NB4 (cell line): ENCODE measurements at places on chromosomes 3 and 15.

DNA sequence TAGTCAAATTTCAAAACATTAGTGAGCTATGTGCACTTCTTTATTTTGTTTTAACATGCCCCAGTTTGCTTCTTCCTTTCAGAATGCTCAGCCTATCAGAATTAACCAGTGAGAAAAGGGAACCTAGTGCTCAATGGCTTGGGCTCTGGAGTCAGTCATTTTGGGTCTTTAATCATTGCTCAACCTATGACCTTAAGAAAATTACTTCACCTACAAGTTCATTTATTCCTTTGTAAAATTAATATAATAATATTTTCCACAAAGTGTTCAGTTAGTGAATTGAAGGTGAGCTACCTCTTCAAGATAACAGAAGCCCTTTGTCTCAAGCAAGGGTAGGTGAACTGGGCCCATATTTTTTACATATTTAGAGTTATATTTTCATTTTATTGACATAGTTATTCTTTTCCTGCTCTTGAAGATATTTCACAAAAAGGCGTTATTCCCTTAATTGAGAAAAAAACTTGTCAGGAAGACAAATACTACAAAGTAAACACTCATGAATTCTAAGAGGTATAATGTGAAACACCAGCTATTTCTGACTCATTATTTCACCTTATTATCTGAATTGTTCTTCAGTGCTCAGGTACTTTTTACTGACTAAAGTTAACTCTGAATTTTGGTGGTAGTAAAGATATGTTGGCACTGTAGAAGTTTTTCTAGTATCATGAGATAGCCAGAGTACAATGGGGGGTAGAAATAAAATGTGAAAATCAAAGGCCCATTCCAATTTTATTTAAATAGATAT, 415.5 kb downstream of the NAALADL2 start:
- peak; percentile 3 for DNase-seq

- DNase-seq = no peak
Measured at GRCh38 chr3:98180319-98180890, 13.9 kb downstream of the OR5H15 start.

DNA sequence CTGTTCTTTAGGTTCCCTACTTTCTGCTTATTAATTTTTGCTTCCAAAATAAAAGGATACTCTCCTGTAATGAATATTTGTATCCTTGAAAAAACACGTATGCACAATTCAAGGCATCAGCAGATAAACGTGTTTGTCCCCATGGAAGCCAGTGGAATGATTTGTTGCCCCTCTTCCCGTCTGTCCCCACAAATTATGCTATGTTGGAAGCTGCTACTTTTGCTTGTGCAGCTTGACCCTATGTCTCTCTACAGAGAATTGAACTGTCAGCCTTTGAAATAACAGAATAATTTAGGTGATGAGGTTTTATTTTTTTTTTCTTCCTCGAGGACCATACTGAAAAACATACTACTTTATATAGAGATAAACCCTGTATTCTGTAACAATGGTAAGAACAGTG, 401.5 kb upstream of the GOLIM4 start:
- DNase-seq = no peak

DNA sequence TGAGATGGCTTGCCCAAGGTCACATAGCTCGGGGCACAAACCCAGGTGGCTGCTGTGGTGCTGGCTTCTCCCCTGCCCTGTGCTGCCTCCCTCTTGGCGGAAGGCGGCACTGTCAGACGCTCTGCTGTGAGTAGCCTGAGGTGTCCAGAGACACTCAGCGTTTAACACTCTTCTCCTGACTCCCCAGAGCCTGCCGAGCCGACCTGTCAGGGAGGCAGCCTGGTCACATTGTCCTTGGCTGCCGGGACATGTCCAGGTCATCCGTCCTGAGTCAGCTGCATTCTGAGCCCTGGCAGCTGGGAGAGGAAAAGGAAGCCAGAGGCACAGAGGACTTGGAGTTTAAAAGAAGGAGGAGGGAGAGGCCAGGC, 4.7 kb downstream of the LMAN1L start:
- DNase-seq = no peak

DNA sequence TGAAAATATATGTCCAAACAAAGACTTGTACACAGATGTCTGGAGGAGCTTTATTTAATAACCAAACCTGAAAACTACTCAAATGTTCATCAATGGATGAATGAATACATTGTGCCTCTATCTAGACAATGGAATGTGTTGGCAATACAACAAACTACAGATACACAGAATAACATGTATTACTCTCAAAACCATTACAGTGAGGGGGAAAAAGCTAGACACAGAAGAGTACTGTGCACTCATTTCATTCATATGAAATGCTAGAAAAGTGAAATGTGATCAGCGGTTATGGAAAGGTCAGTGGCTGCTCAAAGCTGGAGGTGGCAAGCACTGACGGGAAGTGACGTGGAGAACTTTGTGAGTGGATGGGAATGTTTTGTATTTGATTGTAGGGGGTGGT, 13.2 kb downstream of the STOML1 start:
- no peak for DNase-seq

DNA sequence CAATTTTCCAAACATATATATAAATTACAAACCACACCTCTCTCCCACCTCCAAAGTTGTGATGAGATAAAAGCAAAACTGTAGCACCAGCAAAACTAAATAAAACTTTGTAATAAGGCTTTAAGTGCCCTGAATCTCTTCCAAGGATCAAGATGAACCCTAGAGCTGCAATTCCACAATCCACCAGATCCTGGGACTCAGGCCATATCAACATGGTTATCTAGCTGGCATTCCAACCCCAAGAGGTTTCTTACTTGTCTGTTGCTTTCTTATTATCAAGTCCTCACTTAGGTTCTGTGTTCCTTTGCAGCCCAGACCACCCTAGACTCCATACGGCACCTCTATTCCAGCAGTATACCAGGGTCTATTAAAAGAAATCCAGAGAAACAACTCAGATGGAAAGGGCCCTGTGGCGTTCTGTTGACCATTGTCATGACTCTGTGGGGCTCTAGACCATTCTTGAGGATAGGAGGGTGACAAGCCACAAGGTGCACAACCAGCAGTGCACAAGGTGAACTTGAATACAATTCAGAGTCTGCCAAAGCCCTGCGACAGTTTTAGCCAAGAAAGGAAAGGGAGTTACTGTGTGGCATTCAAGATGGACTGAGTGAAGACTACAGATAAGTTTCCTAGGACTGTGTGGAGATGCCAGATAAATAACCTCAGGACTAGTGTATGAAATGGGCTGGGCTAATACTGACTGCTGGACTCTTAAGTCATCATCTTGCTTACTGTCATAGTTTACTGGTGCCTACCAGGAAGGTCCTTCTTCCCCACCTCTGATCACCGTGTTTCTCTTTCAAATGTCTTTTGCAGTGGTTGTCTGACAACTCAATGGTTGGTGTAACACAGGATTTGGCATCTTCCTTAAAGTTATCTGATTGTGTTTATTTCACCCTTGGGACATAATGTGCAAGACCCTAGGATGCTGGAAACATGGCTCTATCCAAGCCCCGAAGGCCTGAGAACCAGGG, 27.2 kb downstream of the ACKR2 start:
- DNase-seq = no peak

DNA sequence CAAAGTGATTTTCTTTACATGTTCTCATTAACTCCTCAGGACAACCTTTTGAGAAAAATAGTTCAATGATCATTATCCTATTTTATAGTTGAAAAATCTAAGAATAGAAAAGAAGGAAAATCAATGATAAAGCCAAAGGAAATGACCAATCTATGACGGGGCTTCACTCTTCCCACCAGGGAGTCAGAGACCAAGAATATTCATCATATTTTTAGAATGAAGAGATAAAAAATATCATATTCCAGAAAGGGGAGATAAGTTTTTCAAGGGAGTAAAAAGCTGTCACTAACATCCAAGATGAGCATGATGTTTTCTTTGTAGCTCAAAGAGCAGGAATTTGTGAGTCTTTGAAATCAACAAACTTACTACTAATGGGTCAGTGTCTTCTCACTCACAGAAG, 71.5 kb upstream of the LPP start:
- DNase-seq = no peak

DNA sequence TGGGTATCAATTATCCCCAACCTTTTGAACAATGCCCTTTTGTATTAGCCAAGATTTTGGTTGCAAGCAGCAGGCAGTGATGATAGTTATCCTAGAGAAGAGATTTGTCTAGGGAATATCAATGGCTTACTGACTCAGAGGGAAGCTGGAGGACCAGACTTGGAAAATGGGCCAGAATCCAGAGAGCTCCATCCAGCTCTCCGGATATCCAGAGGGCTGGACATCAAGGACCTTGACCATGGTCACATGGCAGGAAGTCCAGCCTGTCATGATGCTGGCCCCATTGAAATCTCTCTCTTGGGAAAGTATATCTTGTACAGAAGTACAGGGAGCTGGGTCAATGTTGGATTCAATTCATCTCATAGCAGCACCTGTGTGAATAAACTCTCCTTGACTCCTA, 148.5 kb upstream of the PDZRN3 start:
- DNase-seq = no peak

- DNase-seq = no peak
Measured at GRCh38 chr3:158936530-158937113, 134.8 kb downstream of the MFSD1 start.

GRCh38 chr15:88015228-88015860, 241.2 kb downstream of the NTRK3 start:
- no peak for DNase-seq

DNA sequence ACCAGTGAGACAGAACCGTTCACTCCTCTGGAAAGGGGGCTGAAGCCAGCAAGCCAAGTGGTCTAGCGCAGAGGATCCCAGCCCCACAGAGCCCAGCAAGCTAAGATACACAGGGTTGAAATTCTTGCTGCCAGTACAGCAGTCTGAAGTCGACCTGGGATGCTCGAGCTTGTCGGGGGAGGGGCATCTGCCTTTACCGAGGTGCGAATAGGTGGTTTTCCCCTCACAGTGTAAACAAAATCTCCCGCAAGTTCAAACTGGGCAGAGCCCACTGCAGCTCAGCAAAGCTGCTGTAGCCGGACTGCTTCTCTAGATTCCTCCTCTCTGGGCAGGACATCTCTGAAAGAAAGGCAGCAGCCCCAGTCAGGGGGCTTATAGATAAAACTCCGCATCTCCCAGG, 11.4 kb downstream of the CEP97 start:
- DNase-seq = no peak

- DNase-seq = peak; percentile 65
Measured at GRCh38 chr3:196169836-196170240, 41.4 kb downstream of the ZDHHC19 start.

DNA sequence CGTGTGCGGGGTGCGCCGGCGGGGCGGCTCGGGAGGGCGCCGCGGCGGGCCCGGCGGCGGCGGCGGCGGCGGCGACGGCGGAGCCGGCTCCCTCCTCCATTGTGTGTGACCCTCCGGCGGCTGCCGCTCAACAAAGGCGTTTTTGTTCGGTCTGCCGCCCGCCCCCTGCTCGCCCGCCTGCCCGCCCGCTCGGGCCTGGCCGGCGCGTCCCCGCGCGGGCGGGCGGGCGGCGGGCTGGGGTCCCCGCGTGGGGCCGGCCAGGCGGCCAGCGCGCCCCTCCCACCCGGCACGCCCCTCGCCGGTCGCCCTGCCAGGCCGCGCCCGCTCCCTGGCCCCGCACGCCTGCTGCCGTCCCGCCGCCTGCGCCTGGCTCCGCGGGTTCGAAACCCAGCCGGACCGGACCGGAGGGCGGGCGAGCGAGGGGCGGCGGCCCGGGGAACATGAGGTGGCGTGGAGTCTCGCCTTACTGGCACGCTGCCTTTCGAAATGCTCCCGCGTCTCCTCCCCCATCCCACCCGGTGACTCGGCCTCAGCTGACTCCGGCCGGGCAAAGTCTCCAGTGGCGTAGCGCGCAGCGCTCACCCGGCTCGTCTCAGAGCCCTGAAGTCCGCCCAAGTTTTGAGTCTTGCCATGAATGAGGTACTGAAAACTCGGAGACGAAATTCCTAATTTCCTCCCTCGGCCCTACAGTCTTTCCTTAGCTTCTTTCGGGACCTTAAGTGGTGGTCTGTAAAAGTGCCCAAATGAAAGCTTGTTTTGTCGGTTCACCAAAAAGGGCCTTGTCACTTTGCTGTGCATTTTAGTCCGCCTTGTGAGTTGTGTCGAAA, 588 bp downstream of the MAPK6 start:
- DNase-seq = peak; percentile 80

- no peak for DNase-seq
Measured at GRCh38 chr15:72445426-72445825, 28.7 kb upstream of the ARIH1 start.

GRCh38 chr15:51677021-51677420, 4.3 kb upstream of the SCG3 start:
- no peak for DNase-seq

DNA sequence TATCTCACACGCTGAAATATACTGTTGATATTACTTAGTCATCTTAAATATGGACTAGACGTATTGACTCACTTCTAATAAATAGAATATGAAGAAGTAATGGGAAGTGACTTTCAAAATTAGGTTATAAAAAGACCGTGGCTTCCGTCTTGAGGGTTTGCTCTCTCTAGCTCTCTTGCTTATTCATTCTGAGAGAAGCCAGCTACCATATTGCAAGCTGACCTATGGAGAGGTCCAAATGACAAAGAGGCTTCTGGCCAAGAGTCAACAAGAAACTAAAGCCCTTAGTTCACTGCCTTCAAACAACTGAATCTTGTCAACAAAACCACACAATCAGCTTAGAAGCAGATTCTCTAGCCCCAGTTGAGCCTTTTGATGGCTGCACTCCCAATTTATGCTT, 46.1 kb downstream of the SLC9C1 start:
- DNase-seq = no peak

DNA sequence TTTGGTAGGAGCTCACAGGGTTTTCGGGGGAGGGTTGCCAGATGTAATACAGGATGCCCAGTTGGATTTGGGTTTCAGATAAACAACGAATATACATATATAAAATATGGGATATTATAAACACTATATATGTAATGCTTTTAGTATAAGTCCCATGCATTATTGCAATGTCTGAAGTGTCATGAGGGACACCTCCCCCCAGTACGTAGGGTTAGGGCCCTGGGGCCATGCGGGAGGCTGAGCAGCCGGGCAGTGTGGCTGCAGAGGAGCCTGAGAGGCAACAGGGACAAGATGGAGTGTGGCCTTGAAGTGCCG, 148.9 kb downstream of the SMAD6 start:
- no peak for DNase-seq

GRCh38 chr3:111800926-111801325, 58.1 kb upstream of the PHLDB2 start:
- DNase-seq = no peak

- DNase-seq = no peak
Measured at GRCh38 chr3:132382267-132382666, 35.0 kb upstream of the DNAJC13 start.

- no peak for DNase-seq
Measured at GRCh38 chr3:40924559-40925141, 274.7 kb upstream of the CTNNB1 start.

GRCh38 chr3:185058796-185059195, 94.1 kb downstream of the C3orf70 start:
- no peak for DNase-seq

GRCh38 chr3:99323940-99324339, 314.5 kb upstream of the COL8A1 start:
- no peak for DNase-seq

GRCh38 chr15:60804986-60805949, 326.3 kb upstream of the ICE2 start:
- DNase-seq = no peak

- no peak for DNase-seq
Measured at GRCh38 chr3:194849166-194849875, 163.6 kb downstream of the FAM43A start.
